Omental fat pad (tissue), 4 donors: ENCODE measurements at places on chromosomes 13 and 19. TPM values are rescaled to one million over a fixed set of nuclear protein-coding genes. Genes with fewer than 3 reads are reported as not detected.

FFAR2 gene
- total RNA-seq = 0.75 TPM

ERICH4 gene
- not detected for total RNA-seq

APOE gene
- 606 TPM for total RNA-seq

NLRP4 gene
- not detected for total RNA-seq

ARRDC5 gene
- not detected for total RNA-seq

LAIR2 gene
- total RNA-seq = not detected

F2RL3 gene
- total RNA-seq = 31.8 TPM

DLL3 gene
- not detected for total RNA-seq

KLF1 gene
- total RNA-seq = not detected

LIM2 gene
- not detected for total RNA-seq

THSD8 gene
- total RNA-seq = not detected

PRR36 gene
- not detected for total RNA-seq

MAP4K1 gene
- total RNA-seq = 3.2 TPM

ZNF682 gene
- 1.5 TPM for total RNA-seq

SIGLEC5 gene
- total RNA-seq = not detected

EDNRB gene
- total RNA-seq = 235 TPM

ZNF816 gene
- total RNA-seq = 3.6 TPM
